ENCODE measurements at places on chromosomes 13 and 19.
A peak's percentile ranks its signal among the peaks of the same experiment; 100 is the strongest.

GRCh38 chr19:45660636-45661035 lies 7.4 kb upstream of the GIPR start:
- no peak for DNase-seq

DNA sequence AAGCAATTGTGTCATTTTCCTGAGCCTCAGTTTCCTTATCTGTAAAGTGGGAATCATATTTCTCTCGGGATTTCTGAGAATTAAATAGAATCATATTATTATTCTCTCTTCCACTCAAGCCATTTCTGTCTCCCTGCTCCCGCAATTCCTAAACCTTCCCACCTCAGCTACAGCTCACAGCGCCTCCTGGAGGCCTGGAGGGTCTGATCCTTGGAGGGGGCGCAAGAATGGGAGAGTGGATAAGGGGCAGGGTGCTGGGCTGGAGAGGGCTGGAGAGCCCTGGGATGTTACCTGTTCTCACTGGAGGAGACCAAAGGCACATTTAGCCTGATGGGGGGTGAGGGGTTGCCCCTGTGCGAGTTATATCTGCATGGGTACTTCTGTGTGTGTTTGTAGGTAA lies 31.1 kb upstream of the CYP2S1 start:
- DNase-seq: no peak

GRCh38 chr13:48564056-48564455 lies 31.2 kb upstream of the RCBTB2 start:
- no peak for DNase-seq

DNA sequence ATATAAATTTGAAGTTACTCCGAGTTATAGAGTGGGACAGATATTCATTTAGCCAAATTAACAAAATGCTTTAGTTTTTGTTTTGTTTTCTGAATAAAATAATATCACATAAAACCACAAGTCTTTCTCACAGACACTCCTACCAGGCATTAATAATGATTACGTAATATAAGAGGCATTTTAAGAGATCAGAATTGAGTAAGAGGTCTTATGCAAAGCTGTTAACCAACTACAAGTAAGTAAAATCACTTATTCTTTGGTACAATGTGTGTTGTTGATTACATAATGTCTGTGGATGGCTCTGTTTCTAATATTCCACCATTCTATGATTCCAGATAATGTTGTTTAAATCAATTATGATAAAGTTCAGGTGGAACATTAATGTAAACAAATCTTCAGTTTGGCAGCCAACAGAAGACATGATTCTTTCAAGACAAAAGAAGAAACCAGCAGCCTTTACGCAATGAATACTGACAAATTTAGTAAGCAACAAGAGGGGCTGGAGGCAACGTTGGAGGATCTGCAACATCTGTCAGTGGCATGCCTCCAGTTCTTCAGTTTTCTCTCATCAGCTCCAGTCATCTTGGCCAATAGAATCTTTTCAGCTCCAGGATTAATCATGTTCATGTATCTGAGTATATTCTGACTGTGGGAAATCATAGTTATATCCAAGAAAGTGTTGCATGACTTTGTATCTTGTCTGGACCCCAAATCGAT lies 403.8 kb downstream of the SLITRK5 start:
- no peak for DNase-seq

- no peak for DNase-seq
These were observed 77.0 kb downstream of the TM9SF2 start for GRCh38 chr13:99577934-99578917.

DNA sequence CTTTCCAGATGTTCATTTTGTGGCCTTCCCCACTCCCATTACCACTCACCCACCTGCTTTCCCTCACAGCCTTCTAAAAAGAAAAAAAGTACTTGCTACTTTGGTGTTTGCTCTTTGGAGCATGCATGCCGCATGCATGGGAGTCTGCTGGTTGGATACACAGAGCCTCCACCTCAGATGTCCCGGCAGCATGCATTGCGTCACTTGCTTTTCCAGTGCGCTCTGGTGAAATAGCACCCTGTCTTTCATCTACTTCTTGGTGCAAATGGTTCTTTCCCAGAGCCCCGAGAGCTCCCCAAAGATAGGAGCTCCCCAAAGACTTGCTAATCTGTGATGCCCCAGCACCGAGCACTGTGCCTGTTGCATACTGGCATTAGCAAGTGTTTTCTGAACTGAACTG lies 333.2 kb upstream of the ZNF507 start:
- DNase-seq: no peak

DNA sequence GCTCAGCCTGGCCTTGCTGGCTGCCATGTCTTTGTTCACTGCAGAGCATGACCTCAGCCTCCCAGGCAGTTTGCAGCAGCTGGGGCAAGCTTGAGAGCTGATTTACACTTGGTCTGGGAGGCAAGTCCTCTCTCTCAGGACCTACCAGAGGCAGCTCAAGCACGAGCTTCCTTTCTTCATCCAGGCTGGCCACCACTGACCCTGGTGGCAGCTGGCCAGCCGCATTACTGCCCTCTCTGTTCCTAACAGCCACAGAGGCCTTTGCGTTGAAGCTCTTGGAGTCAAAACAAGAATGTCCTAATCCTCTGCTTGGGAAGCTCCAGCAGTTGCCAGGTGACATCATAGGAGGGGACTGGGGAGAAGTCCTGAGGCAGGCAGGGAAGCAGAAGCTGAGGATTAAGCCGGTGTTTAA lies 85.7 kb downstream of the NUFIP1 start:
- no peak for DNase-seq

DNA sequence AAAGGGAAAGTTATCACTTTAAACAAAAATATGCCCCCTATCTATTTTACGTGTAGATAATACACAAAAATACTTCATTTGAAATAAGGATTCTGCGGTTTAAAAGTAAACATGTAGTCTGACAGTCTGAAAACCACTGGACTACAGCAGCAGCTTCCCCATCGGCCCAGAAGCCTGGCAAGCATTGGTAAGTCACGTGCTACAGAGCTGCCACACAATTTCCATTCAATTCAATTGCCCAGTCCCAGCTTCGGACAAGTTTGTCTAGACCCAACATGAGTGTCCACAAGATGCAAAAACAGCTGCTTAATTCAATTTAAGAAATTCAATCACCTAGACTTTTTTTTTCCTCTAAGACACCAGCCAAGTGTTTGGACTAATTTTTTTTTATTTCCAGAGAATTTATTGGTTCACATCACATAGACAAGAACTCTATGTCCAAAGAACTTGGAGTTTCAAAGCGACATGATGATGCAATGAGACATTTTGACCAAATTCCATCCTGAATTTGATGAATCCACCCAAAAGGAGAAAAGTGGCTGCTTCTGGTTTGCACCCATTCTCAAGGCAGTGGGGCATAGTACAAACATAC lies 458.9 kb downstream of the COG6 start:
- no peak for DNase-seq

DNA sequence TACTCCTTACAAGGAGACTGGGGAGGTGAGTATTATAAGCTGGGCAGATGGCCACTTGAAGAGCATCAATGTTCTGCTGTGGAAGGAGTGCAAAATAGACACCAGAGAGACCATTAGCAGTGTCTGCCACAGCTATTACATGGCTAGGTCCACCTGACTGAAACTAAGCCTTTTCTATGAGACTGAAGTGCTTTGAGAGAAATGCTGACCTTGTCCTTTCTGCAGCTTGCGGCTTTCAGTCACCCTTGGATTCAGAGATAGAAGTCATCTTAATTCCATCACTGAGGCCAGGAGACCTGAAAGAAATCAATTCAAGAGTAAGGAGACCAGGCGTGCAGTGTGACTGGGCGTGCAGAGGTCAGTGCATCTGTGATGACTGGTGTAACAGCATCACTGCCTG lies 1.3 kb upstream of the ZFP28 start:
- DNase-seq: no peak

GRCh38 chr19:55251341-55252081 lies 7.3 kb downstream of the PPP6R1 start:
- DNase-seq: no peak

DNA sequence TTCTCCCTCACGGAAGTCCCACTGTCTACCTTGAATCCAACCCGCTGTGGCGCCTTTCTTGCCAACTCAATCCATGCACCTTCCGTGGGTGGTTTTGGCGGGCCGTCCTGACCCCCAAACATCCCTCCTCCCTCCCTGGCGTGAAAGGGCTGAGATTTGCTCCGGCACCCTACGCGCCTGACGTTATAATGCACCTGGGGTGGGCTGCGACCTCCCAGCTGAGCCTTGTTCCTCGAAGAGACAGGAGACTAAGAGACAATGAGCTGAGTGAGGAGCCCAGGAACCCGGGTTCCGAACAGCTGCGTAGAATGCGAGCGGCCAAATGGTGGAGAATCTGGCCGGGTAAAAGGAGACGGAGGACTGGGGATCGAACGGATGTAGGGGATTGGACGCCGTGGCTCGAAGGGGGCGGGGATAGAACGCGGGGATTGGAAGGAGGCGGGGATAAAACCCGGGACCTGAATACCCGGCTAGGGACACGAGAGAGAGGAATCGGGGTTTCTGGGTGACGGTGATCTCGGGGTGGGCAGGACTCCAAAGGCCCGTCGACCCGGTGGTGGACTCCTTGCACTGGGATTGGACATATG lies at the start of gene CPT1C:
CPT1C (plus strand) TSS at position 461 of the 587 bp plus-strand sequence. CDS start 1,137 bp downstream, outside the sequence.
- peak; percentile 86 for DNase-seq

DNA sequence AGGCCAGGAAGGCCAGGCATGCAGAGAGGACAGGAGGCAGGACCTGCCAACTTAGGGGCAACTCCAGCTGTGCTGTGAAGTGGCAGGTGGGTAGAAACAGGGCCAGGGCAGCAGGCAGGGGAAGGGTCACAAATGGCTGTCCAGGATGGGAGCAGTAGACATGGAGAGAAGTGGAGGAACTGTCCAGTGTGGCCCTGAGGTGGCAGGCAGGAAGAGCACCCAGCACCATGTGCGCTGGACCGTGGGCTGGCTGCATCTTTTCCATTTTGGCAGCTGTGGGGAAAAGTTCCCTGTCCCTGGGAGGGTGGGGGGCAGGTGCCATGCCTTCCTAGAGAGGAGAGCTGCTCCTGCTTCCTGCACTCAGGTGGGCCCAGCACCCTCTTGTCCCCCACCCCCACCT lies 13.8 kb downstream of the DEDD2 start:
- no peak for DNase-seq

- DNase-seq: no peak
These were observed 36.8 kb upstream of the C1QTNF9 start for GRCh38 chr13:24272452-24273161.

DNA sequence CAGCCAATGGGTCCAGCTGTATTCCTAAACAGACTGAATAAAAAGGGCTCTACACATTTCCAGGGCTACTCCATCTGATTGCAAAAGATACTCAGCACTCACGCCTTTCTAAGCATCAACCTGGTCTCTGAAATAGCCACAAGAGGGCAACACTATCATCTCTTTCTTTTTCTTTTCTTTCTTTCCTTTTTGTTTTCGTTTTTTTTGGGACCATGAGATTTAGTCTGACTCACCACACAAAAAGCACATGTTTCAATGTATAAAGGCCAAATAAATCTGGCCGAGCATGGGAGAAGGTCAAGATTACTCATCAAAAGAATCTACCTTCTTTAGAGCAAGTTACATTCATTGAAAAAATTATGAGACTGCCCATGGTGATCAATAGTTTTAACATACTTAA lies 805.6 kb upstream of the ARGLU1 start:
- DNase-seq: no peak

DNA sequence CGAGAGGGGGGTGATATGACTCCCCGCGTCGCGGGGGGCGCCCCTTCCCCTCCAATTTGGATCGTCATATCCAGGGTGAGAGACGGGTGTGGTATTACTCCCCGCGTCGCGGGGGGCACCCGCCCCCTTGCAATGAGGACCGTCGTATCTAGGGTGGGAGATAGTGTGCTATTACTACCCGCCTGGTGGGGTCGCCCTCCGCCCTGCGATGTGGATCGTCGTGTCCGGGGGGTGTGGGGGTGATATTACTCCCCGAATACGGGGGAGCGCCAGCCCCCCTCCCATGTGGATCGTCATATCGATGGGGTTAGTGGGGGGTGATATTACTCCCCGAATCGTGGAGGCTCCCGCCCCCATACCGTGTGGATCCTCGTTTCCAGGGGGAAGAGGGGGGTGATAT lies 29.2 kb upstream of the RGCC start:
- no peak for DNase-seq

DNA sequence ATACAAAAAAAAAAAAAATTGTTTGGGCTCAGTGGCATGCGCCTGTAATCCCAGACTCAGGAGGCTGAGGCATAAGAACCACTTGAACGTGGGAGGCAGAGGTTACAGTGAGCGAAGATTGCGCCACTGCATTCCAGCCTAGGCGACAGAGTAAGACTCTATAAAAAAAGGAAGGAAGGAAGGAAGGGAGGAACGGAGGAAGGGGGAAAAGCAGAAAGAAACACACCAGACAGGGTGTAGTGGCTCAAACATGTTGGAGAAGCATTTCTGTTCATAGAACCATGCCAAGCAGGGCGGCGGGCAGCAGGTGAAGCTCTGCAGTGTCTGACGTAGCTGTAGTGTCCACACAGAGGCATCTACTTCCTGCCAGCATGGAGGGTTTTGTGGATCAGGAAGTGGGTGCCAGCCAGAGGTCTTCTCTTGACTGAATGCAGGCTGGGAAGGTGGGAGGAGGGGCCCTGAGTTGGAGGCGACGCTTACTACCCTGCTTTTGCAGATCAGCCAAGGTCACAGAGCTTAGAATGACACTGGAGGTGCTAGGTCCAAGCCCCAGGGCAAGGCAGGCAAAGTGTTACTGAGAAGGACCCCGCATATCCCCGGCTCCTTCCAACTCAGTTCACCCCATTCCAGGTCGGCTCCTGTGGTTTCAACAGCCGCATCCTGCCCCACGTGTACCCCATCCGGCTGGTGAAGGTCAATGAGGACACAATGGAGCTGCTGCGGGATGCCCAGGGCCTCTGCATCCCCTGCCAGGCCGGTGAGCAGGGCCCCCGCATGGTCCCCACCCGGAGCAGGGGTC lies 11.6 kb upstream of the PGLS start:
- DNase-seq: no peak

- no peak for DNase-seq
These were observed 344.0 kb downstream of the DACH1 start for GRCh38 chr13:71522941-71523526.

DNA sequence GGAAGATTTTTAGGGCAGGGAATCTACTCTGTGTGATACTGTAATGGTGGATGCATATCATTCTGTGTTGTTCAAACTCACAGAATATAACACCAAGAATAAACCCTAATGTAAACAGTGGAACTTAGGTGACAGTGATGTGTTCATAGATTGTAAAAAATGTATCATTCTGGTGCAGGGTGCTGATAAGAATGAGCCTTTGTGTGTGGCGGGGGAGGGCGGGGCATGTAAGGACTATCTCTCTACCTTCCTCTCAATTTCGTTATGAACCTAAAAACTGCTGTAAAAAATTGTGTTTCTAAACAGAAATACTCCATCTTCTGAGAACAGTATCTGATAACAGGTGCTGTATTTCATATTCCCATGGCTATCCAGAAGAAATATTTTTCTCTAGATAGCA lies 35.6 kb downstream of the TNFRSF19 start:
- DNase-seq: no peak

GRCh38 chr19:44112802-44113137 lies 429 bp upstream of the ZNF225 start:
- no peak for DNase-seq

DNA sequence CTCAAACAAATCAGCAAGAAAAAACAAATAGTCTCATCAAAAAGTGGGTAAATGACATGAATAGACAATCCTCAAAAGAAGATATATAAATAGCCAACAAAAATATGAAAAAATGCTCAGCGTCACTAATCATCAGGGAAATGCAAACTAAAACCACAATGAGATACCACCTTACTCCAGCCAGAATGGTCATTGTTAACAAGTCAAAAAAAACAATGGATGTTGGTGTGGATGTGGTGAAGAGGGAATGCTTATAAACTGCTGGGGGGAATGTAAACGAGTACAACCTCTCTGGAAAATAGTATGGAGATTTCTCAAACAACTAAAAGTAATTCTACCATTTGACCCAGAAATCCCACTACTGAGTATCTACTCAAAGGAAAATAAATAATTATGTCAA lies 239.2 kb upstream of the RFC3 start:
- no peak for DNase-seq

- DNase-seq: no peak
These were observed 997 bp upstream of the SAMD4B start for GRCh38 chr19:39341129-39341718.

All from dorsolateral prefrontal cortex (tissue), 122 donors.